Suppressor macrophage (primary cell): ENCODE measurements at places on chromosomes 4 and X.
A peak's percentile ranks its signal among the peaks of the same experiment; 100 is the strongest.

- no peak for DNase-seq
Observed at GRCh38 chr4:175419236-175419718, 392.8 kb downstream of the GPM6A start.

GRCh38 chr4:105503484-105503883, 29.6 kb upstream of the PPA2 start:
- DNase-seq: no peak

GRCh38 chr4:165799384-165799815, 73.6 kb upstream of the TLL1 start:
- DNase-seq: no peak

DNA sequence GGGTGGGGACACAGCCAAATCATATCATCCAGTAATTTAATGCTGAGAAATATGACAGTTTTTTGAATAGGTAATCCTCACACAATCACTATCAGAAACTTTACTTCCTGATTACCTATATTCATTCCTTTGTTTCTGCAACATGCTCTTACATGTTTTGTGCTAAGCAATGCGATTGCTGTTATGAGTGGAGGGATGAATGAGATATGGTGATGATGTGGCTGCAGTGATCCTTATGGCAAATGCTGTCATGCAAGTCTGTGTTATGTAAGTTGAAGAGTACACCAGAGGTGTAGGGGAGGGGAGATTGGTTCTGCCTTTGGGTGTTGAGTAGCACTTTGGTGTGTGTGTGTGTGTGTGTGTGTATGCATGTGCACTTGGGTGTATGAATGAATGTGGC, 14.6 kb downstream of the HERC3 start:
- DNase-seq: no peak

GRCh38 chrX:150038315-150038714, 100.0 kb upstream of the EOLA2 start:
- DNase-seq: no peak

- DNase-seq: no peak
Observed at GRCh38 chrX:78066110-78066509, 37.9 kb upstream of the PGK1 start.

- no peak for DNase-seq
Observed at GRCh38 chrX:1140236-1140681, 72.2 kb downstream of the CRLF2 start.

DNA sequence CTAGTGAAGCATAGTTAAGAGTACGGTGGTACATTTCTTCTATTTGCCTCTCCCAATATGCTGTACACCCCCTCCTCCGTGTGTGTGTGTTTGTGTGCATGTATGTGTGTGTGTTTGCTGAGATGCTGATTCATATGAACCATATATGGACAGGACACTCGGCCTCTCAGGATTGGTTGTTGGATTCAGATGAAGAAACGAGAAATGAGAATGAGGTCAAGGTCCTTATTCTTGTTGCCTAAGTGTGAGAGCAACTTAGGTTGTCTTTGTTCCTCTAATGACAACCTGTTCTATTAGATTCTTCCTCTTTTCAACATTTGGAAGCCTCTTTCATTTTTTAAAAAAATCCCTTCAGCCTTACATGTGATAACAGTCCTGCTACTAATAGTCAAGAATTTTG, 1387.6 kb downstream of the STIM2 start:
- no peak for DNase-seq

DNA sequence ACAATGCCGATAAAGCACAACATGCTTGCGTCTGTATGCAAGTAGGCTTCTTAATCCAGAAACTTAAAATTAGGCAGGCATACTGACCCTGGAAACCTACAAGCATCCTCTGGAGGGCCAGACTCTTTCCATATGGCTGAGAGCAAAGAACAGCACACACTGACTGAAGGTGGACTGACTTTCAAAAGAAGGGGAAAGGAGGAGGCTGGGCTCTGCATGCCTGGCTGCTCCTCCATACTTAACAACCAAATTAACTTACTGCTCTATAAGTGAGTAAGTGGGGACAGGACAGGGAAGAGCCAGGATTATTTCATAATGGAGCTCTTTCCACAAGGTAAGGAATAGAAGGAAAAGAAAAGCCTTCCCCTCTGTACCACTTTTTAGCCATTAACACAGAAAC, 55.9 kb upstream of the ATP8A1 start:
- DNase-seq: no peak

DNA sequence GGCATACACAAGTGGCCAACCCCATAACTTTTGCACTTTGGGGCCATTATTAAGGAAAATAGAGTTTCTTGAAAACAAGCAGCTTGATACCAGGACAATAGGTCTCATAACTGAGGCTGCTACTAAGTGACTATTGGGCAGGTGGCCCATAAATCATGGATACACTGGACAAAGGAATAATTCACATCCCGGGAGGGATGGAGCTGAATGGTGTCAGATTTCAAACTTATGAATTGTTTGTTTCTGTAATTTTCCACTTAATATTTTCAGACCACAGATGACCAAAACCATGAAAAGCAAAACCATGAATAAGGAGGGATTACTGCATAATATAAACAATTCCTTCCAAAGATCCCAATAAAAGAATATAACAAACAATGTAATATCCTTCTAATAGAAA, 114.4 kb downstream of the WDFY3 start:
- no peak for DNase-seq

DNA sequence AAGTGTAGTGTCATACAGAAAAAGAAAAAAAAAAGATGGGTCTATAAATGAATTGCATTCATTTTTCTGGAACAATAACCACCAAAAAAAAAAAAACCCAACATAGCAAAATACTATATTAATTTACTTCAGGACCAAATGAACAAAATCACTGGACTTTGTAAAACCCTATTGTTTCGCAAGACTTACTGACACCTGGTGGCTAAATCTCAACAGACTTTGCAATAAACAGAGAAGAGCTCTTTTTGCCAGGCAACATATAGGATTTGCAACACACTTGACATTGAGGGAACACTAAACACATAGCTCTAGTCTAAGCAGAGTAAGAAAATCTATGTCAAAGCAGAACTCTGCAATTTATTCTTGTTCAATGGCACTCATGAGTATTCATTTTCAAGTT, 990.2 kb downstream of the STPG2 start:
- no peak for DNase-seq

DNA sequence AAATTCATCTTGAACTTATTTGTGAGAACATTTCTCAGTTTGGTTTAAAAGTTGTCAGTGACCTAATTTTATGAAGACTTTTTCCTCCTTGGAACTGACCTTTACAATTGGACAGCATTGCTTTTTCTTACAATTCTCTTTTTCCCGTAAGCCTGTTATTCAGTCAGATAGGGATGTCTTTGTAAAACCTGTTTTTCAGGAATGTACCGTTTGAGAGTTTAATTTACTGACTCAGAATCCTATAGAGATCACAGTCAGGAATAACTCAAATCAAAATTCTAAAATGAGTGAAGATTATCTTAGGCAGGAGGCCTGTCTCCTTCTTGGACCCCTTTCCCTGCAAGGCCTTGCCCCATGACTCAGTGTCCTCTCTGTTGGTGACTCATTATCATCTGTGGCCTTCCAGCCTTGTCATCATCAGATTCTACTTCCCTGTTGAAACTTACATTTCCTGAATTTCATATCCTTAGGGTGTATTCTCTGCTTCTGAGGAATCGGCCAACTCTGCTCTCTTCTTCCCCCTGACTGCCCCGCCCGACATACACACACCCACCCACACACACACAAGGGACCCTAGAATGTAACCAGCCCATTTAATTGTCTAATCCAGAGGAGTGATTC, 99.8 kb downstream of the ARHGAP10 start:
- peak; percentile 85 for DNase-seq
